Neural progenitor cell (in vitro differentiated cells): ENCODE measurements at places on chromosomes 11 and 22.

- peaks cover 48% of the 10 kb centered on the region for H3K27me3 ChIP-seq
- H3K27ac ChIP-seq: no peak overlapping the region
- peak overlapping the region; percentile 53 for H3K4me3 ChIP-seq
Observed at GRCh38 chr11:3202759-3203158, 15.9 kb downstream of the MRGPRG start.

- no peaks in the 10 kb centered on the region for H3K4me1 ChIP-seq
- H3K27me3 ChIP-seq: peaks cover 69% of the 10 kb centered on the region
- peak overlapping the region; percentile 64 for H3K4me3 ChIP-seq
- H3K36me3 ChIP-seq: no peaks in the 10 kb centered on the region
Observed at GRCh38 chr22:37518509-37519267, 527 bp downstream of the CARD10 start.

DNA sequence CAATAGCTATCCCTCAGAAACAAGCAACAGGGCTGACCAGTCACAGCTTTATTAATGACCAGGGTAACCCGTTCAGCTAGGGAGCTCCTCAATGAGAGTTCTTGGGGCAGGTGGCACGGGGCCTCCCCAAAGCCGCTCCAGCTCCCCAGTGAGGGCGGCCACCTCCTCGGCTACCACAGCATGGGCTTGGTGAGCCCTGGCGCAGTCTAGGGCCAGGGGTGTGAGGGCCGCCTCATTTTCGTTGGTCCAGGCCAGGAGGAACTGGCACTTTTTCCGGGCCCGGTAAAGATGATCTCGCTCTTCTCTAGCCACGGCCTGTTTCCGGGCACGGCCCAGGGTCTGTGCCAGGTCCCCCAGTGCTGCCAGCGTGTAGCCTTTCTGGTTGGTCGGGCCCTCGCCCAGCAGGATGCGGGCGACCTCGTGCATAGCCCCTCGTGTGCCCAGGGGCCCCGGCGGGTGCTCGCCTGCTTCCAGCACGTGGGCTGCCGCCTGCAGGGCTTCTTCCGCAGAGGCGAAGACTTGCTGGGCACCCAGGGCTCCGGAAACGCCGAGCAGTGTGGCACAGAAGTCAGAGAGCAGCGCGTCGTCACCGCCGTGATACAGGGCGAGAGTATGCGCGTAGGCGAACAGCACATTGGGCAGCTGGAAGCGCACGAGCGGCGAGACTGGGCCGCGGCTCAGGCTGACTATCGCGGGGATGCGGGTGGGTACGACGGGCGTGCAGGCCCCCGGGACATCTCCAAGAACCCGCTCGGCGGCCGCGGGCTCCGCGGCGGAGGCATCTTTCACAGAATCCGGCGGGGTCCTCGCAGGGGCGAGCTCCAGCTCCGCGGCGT is 913 bp downstream of the ZNHIT2 start:
- peak; percentile 52 for DNase-seq
- H3K27ac ChIP-seq: no peak overlapping the region
- H3K27me3 ChIP-seq: no peaks in the 10 kb centered on the region
- peaks cover 4% of the 10 kb centered on the region for H3K36me3 ChIP-seq
- H3K4me3 ChIP-seq: peak overlapping the region; percentile 74

DNA sequence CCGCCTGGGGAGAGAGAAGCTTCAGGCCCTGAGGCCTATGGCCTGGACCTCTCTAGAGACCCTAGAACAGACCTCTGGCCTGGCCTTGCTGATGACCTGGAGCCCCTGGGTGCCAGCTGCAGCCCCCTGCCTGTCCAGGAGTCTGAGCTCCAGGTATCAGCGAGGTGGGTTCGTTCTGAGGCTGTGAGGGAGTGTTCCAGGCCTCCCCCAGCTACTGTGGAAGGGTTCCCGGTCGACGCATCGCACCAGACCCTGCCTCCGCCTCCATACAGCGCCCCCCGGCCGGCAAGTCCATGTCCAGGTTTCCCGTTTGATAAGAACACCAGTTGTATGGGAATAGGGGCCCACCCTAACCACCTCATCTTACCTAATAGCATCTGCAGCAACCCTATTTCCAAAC is 111.1 kb downstream of the KCNQ1 start:
- no peaks in the 10 kb centered on the region for H3K36me3 ChIP-seq
- no peak for DNase-seq
- H3K4me3 ChIP-seq: no peak overlapping the region
- peaks cover 33% of the 10 kb centered on the region for H3K27me3 ChIP-seq
- no peak overlapping the region for H3K27ac ChIP-seq

DNA sequence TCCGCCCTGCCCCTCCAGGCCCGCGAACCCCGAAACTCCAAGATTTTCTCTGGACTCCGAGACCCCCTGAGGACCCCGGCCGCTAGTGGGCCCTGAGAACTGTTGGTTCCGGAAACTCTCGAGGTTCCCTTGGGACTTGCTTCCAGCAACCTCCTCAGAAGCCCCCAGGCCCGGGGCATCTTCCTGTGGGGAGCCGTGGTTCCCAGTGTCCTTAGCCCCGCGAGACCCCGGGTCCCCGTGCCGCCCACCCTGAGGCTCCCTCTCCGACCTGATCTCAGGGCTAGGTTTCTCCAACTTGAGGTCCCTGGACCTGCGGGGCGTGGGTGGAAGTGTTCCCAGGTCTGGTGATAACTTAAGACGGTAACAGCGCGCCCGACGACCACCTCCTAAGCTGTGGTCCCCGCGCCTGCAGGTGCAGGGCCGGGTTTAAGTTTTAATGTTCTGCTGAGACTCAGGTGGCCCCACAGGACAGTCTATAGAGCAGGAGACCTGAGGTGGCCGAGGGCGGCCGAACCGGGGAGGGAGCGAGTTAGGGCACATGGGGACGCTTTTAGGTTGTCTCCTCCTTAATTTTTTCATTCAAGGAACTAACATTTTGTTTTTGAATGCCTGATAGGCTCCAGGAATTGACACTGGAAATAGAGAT is 720 bp downstream of the FAM118A start:
- H3K4me1 ChIP-seq: peaks cover 25% of the 10 kb centered on the region
- DNase-seq: peak; percentile 46
- no peaks in the 10 kb centered on the region for H3K36me3 ChIP-seq
- peak overlapping the region; percentile 90 for H3K4me3 ChIP-seq
- H3K27ac ChIP-seq: no peak overlapping the region

DNA sequence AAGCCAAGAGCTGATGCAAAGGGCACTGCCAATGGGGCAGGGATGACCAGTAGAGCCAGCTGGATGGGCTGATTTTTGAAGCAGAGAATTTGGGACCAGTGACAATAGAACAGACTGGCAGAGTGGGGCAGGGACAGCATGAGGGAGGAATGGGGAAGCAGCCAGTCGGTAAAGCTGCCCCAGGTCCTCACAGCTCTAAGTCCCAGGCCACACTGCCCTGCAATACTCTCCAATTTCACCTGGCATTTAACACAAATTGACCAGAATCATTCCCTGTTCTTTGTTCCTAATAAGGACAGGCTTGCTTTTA is 186.9 kb downstream of the CTTN start:
- DNase-seq: no peak
- no peaks in the 10 kb centered on the region for H3K4me1 ChIP-seq
- H3K27me3 ChIP-seq: no peaks in the 10 kb centered on the region
- no peak overlapping the region for H3K4me3 ChIP-seq
- H3K27ac ChIP-seq: no peak overlapping the region
- no peaks in the 10 kb centered on the region for H3K36me3 ChIP-seq

DNA sequence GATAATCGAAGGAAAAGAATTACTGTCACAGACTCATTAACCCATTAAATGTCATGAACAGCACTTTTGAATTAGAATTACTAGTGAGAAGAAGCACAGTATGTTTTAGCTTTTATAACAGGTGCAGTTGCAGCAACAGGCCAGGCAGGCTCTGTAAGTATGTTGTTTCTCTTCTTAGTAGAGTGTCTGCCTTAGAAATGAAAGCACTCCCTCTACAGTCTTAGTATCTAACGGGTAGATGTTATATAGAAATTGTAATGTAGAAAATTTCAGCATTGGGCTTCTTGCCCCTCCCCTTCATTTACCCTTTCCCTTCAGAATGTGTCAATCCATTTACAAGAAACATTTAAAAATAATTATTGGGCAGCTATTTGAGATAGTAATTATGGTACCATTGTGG is 87.4 kb downstream of the HIPK3 start:
- no peaks in the 10 kb centered on the region for H3K27me3 ChIP-seq
- no peak for DNase-seq
- no peaks in the 10 kb centered on the region for H3K36me3 ChIP-seq
- no peaks in the 10 kb centered on the region for H3K4me1 ChIP-seq
- no peak overlapping the region for H3K27ac ChIP-seq
- H3K4me3 ChIP-seq: no peak overlapping the region

- H3K27me3 ChIP-seq: no peaks in the 10 kb centered on the region
- no peak for DNase-seq
- no peak overlapping the region for H3K4me3 ChIP-seq
- H3K4me1 ChIP-seq: no peaks in the 10 kb centered on the region
- H3K27ac ChIP-seq: no peak overlapping the region
Observed at GRCh38 chr11:96006037-96006436, 82.1 kb upstream of the MTMR2 start.

GRCh38 chr11:126310200-126310991 is 6.5 kb downstream of the DCPS start:
- H3K4me3 ChIP-seq: no peak overlapping the region
- peak; percentile 88 for DNase-seq
- H3K4me1 ChIP-seq: no peaks in the 10 kb centered on the region
- no peak overlapping the region for H3K27ac ChIP-seq
- no peaks in the 10 kb centered on the region for H3K27me3 ChIP-seq
- no peaks in the 10 kb centered on the region for H3K36me3 ChIP-seq

- no peaks in the 10 kb centered on the region for H3K27me3 ChIP-seq
- H3K4me1 ChIP-seq: peaks cover 10% of the 10 kb centered on the region
- no peak overlapping the region for H3K4me3 ChIP-seq
- no peak overlapping the region for H3K27ac ChIP-seq
- no peak for DNase-seq
Observed at GRCh38 chr22:19419464-19420178, 11.9 kb downstream of the HIRA start.

DNA sequence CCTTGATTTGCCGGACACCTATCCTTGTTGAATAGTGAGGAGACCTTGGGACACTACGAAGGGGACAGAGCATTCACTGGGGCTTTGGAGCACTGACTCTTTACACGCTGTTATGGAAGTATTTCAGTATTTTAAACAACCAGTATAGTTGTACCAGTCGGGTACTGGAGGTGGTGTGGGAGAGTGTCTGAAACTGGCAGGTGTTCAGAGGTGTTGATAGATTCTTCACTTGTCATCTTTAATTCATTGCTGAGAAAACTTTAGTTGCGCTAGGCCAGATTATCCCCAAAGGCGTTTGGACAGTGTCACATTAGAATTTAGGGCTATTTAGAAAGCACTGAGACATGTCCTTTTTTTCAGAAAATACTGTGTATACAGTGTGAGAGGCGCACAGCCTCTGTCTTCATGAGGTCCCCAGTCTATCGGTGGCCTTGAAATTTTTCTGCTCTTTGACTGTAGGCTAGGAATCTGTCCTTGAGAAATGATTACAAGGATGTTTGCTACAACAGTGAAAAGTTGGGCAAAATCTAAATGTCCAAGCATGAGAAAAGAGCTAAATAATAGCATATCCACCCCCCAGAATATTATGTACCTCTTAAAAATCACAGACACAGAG is 69.7 kb downstream of the TEAD1 start:
- no peak overlapping the region for H3K4me3 ChIP-seq
- H3K4me1 ChIP-seq: peaks cover 47% of the 10 kb centered on the region
- no peaks in the 10 kb centered on the region for H3K27me3 ChIP-seq
- DNase-seq: no peak

DNA sequence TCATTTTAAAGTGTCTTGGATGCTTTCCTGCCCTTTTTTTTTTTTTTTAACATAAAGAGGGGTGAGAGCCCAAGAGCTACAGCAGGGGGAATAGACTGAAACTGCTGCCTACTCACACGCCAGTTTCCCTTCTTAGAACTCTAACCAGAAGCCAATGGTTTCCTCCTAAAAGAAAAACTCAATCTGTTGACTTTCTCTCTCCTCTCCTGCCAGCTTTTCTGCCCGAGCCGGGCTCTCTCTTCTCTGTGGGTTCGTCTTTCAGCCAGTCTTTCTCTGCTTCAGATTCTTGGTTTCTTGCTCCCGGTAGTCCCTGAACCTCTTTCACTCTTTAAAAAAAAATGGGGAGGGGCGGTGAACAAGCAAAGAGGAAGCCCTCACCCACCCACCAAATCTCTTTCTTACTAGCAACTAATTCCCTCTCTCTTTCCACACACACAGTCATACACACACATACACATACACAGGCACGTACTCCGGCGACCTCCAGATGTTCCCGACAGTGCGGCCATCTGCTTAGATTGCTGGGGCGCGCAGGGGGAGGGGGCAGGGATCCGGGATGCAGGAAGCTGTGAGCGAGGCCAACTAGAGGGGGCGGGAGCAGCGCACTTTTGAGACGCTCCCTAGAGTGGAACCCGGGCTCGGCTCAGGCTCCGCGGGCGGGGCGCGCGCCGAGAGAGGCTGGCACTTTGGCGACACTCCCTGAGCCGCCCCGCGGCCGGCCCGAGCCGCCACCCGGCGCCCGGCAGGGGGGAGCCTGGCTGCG is 444 bp upstream of the TSKU start:
- H3K4me1 ChIP-seq: peaks cover 35% of the 10 kb centered on the region
- DNase-seq: peak; percentile 98
- no peaks in the 10 kb centered on the region for H3K27me3 ChIP-seq
- H3K27ac ChIP-seq: peak overlapping the region; percentile 94
- H3K4me3 ChIP-seq: peak overlapping the region; percentile 80

- H3K27me3 ChIP-seq: peaks cover 22% of the 10 kb centered on the region
- no peak for DNase-seq
- H3K4me1 ChIP-seq: peaks cover 10% of the 10 kb centered on the region
- H3K27ac ChIP-seq: no peak overlapping the region
- H3K4me3 ChIP-seq: peak overlapping the region; percentile 41
Observed at GRCh38 chr22:21736084-21736642, 569 bp upstream of the YPEL1 start.

- H3K36me3 ChIP-seq: no peaks in the 10 kb centered on the region
- H3K4me1 ChIP-seq: peaks cover 18% of the 10 kb centered on the region
- no peak for DNase-seq
- no peaks in the 10 kb centered on the region for H3K27me3 ChIP-seq
- no peak overlapping the region for H3K4me3 ChIP-seq
- H3K27ac ChIP-seq: no peak overlapping the region
Observed at GRCh38 chr11:4467811-4468606, 14.4 kb upstream of the OR52K1 start.

GRCh38 chr11:104043142-104043541 is 6.7 kb downstream of the DDI1 start:
- H3K27ac ChIP-seq: no peak overlapping the region
- no peaks in the 10 kb centered on the region for H3K4me1 ChIP-seq
- no peak overlapping the region for H3K4me3 ChIP-seq
- no peaks in the 10 kb centered on the region for H3K27me3 ChIP-seq
